GM03348 (cell line): ENCODE measurements at places on chromosomes 12 and 14.

GRCh38 chr14:69559581-69560011, 15.1 kb downstream of the CCDC177 start:
- no peak for DNase-seq

GRCh38 chr14:88630565-88630964, 67.7 kb downstream of the ZC3H14 start:
- no peak for DNase-seq

DNA sequence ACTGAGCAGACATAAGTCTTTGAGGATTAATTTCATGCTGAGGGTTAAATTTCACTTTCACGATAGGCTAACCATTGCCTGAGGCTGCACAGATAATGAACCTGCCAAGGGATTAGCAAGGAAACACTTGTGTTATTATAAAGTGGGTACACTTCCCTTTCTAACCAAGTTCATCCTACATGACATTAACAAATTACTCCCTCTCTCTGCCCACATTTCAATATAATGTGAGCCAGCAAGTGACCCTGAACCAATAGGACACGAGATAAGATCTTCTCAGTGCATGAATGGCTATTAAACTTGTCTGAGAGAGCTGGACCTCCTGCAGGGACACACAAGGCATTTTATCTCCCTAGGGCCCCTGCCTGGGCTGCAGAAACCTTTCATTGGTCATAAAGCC, 173.5 kb downstream of the PAX9 start:
- DNase-seq = no peak

DNA sequence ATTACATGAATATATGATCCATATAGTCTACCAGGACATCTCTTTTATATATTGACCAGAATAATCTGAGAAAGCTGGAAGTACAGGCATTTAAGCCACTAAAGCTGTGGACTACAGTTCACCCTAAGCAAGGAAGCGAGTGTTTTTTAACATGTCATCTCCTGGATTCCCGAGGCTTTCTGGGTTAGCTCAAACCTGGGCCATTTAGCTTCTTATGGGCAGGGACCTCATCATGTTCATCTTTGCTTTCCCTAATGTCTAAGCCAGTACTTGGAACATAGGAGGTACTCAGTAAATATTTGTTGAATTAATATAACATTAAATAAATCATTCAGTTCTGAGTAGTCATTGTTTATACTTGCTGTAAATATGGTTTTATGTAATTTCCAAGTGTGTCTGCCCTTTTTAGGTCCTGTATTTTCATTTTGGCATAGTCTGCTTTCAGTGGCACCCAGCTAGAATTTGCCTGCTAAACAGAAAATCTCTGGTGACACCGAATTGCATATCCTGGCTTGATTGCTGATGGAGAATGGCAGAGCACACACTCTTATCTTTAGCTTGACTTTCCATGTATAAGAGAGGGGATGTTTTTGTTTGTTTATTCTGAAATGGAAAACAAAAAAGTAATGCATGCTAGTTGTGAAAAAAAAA, 344.5 kb downstream of the ZFP36L1 start:
- DNase-seq = no peak

DNA sequence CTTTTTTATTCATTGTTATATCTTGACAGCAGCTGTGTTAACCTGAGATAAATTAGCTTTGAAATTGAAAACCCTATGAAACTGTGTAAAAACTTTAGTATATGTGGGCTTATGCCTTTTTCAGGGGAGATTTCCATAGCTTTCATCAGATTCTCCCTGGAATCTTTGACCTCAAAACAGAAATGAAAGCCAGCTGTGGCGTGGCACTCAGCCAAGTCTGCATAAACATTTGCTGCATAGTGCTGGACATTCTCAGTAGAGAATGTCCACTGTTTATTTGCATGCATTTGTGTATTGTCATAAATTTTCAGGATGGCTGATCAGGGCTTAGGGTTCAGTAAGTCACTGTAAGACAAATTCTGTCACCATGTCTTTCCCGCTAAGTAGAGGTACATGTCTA, 115.3 kb upstream of the NAP1L1 start:
- DNase-seq = no peak

GRCh38 chr12:49428793-49429192, 61.5 kb downstream of the SPATS2 start:
- DNase-seq = peak; percentile 79

DNA sequence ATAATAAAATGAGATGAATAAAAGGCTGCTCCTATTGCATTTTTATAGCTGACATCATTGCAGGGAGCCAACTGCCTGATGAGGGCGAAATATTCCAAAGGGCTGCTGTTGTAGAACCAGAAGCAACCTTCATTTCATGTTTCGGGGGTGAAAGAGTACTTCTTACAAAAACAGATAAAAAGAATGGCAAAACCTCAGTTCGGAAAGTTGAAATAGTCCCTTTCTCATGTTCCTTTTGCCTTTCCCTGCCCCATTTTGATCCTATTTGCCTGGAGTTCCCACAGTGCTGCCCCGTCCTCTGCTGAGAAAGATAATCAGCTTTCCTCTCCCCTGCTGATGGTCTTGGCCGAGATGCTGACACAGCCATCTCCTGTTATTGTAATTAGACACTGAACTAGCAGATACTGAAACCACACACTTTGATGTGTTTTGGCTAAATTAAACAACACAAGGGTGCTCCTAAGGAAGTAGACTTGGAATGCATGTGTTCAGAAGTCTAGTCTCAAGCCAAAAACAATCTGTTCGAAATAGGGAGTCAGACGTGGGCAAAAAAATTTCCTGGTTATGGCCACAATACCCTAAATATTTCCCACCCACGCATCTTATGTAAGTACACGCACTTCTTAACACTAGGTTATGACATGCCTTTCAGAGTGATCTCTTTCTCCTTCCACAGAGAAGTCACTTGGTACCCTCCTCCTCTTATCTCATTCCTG, 117.2 kb downstream of the PPM1H start:
- DNase-seq = peak; percentile 10
